Activated CD4-positive, alpha-beta T cell treated with anti-CD3 and anti-CD28 coated beads, Interleukin-2, amount 50 U/mL, for 1 hour (primary cell): ENCODE measurements at places on chromosomes 12 and 14.

DNA sequence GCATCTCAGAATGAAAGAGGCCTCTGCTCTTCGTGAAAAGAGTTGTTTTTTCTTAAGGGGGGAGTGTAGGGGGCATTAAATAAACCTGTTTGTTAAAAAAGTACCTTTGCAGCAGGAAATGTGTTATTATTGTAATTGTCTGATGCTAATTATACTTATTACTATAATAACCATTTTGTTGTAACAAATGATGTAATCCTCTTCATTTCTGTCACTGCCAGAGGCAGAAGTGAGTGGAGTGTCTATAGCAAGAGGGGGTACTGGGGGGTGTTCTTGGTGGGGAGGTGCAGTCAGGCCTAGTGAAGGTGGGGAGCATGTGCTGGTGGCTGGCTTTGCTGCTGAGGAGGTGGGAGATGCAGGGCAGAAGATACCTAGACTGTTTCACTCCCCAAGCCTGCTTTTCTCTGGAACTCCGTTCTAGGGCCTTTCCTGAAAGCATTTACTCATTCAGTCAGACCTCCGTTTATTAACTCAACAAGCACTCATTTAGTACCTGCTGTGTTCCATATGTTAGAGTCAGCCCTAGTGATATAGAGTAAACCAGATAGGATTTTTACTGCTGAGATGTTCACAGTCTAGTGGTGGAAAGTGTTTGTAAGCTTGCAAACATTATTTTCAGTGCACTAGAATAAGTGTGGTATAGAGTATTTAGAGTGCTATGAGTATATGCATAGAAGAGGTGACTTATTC lies 77.5 kb upstream of the CISTR start:
- DNase-seq, result no peak

DNA sequence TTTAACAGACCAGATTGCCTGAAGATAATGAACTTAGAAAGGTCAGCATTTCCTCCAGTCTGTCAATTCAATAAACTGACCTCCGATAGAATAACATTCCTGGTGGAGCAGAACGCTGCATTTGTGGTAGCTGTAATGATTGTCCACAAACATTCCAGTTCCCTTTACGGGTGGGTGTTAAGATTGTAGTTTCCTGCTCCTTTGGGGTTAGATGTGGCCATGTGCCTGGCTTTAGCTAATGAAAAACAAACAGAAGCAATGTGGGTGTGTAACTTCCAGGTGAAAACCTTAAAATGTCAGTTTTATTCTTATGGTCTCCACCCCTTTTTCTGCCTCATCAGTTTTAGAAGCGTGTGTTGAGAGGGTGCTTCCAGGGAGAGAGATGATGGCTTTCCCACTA lies 217.3 kb upstream of the CRY1 start:
- DNase-seq, result no peak

GRCh38 chr14:96671218-96671617 lies 126.0 kb upstream of the VRK1 start:
- no peak for DNase-seq

DNA sequence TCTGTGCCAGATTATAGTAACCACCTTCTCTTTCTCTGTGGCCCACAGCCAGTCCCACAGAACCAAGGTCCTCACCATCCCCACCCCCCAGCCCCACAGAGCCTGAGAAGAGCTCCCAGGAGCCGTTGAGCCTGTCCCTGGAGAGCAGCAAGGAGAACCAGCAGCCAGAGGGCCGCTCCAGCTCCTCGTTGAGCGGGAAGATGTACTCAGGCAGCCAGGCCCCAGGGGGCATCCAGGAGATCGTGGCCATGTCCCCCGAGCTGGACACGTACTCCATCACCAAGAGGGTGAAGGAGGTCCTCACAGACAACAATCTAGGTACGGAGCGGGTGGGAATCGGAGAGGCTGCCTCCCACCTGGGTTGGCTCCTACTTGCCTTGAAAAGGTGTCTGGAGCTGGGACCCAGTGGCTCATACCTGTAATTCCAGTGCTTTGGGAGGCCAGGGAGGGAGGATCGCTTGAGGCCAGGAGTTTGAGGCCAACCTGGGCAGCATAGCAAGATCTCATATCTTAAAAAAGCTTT lies 34.4 kb downstream of the PHETA1 start:
- no peak for DNase-seq

DNA sequence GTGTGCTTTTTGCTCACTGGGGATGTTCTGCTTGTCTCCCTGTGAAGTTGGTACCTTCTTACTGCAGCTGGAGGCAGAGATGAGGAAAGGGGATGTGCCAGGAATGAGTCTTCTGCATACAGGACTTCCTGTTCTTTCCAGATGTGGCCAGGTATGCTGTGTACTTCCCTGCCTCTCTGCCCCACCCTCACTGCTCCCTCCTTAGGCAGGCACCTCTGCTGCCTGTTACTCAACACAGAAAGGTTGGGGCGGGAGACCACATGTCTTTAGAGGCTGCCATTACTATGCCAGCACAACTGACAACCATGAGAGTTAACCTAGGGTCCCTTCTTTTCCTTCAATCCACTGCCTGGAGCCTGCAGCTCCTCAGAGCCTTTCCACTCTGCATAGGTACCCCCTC lies 2.0 kb upstream of the OAS3 start:
- DNase-seq, result no peak

DNA sequence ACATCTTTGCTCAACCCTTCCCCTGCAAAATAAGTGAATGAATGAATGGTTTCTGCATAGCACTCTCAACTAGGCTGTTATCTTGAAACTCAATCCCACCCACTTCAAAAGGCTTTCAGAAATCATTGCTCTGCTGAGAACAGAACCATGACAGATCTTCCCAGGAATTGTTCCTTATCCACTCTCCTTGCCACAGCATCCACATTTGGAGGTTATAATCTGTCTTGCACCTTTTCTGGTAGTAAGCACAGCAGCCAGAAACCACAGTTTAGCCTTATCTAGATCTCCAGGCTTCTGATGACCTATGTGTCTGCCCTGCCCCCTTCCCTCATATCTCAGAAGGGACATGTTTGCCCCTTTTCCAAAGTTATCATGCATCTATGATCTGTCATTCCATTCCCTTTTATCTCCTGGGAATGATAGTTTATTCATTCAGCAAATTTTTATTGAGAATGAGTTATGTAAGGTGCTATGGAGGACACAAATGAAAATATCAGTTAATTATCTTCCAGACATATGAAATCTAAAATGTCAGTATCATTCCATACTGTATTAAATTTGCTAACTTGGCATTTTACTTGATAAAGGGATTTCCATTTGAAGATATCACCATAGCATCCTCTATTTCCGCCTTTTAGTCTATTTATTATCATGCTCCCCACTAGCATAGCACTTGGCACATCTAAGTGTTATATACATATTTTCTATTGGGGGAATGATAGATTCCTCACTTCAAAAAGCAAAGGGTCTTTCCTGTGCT lies 21.4 kb downstream of the LGR5 start:
- DNase-seq, result no peak

DNA sequence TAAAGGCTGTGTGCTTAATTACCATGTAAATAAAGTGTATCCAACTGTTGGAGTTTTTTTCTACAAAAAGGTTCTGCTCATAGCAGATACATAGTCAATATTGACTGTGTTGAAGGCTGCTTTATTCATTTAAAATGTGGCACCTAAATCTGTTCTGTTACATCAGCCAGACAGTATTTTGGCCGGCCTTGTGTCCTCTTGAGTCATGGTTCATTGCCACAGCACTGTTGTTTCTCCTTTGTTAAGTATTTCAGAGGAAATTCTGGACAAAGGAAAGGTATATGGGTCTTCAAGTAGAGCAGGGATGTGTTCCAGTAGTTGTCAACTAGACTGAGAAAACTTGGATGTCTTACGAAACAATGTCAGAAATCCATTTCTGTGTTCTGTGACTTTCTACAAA lies 95.5 kb downstream of the SLC38A6 start:
- DNase-seq, result no peak
